ENCODE measurements at places on chromosomes 2 and 18.

- no peak for DNase-seq
Measured at GRCh38 chr2:48195169-48195568, 288.9 kb upstream of the FBXO11 start.

GRCh38 chr18:26697186-26697884, 149.0 kb upstream of the KCTD1 start:
- no peak for DNase-seq

DNA sequence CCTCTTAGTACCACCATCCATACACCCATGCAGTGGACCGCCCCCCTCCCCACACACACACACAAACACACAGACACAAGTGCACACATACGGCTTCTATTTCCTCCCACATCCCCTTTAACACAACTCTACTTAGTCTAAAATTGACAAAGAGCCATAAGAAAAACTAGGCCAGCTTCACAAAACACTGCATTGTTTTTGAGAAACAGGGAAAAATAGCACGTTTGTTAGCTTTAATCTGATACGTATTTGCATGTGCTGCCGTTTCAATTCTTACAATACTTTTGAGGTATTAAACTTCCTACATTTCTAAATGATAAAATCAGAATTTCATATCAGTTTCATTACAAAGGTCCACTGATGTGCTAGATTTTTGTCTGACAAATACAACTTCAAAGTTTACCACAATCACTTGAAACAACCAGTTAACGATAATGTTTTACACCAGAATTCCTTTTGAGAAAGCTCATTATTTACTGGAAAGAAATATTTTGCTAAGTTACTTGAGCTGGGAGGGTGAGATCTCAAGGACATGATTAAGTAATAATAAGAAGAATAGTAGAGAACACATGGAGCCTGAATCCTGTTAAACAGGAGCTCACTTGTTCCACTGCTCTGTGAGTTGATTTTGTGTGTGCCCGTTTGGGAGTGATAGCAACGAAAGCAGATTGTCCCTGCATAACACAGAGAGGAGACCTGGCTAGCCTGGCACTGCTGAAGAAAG, 74.5 kb downstream of the MOGAT1 start:
- no peak for DNase-seq

DNA sequence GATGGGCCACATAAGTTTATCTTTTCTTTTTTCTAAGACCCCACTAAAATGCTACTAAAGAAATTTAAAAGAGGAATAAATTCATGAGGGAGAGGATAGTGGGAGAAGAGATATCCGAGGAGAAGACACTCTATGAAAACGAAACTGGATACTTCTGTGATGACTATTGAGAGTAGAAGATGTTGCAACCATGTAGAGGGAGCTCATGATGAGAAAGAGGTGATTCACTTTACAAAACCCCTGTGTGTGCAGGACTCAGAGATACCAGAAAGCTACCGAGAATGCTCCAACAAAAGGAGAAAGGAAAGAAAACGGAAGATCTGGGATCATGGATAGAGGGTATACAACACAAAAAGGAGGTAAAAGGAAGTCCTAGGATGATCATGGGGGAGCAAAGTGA, 34.9 kb downstream of the SLC38A11 start:
- DNase-seq: no peak

DNA sequence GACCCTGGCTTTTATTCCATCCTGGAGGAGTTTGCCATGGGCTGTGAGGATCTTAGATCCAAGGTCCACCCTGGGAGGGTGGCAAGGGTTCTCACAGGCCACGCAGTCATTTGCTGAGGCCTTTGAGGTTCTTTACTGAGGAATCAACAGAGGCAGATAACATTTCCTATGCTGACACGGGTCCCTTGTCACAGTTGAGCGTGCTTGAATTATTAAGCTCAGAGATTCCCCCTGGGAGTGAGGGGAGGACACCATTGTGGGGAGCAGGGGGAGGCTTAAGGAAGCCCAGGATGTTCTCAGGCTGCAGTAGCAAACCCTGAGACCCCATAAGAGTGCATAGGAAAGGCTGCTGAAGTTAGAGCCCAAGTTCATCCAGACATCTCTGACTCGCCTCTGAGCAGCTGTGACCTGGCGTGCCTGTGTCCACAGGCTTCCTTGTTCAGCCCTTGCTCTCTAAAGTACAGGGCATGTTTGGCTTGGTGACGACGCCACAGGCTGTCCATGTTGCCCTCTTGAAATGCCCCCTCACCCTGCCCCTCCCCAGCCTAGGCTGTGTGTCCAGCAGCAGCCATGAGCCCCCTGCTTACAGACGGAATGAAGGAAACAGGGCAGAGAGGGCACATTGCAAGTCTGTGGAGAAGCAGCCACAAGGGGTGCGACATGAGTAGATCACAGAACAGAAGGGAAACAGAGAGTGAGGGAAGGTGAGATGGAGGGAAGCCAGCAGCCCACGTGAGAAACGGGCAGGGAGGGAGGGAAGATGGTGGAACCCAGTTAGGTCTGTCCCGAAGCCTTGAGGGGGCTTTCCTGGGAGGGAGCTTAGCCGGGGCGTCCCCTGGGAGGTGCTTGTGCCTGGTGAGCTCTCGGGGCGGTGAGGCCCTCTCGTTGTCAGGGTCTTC, 34.0 kb downstream of the NAPG start:
- no peak for DNase-seq

- DNase-seq: no peak
Measured at GRCh38 chr2:147451902-147452515, 392.8 kb upstream of the ACVR2A start.

- DNase-seq: no peak
Measured at GRCh38 chr2:65292461-65293011, 64.9 kb downstream of the ACTR2 start.

GRCh38 chr18:56873441-56874140, 222.4 kb downstream of the WDR7 start:
- DNase-seq: no peak

DNA sequence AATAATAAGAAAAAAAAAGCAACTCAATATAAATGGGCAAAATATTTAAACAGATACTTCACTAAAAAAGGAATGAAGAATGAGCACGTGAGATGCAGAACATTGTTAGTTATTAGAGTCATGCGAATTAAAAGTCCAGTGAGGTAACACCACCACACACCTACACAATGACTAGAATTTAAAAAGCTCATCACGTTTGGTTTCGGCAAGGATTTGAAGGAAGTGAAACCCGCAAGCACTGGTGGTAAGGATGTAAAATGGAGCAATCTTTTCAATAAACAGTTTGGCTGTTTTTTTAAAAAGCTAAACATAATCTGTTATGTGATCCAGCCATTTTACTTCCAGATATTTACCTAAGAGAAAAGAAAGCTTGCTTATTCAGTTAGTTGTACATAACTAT, 1181.6 kb upstream of the CELF4 start:
- no peak for DNase-seq
